Fibroblast of the conjunctiva (primary cell): ENCODE measurements at places on chromosomes 5 and 9.

- DNase-seq: peak; percentile 57
Measured at GRCh38 chr5:172559004-172559932, 81.8 kb upstream of the NEURL1B start.

DNA sequence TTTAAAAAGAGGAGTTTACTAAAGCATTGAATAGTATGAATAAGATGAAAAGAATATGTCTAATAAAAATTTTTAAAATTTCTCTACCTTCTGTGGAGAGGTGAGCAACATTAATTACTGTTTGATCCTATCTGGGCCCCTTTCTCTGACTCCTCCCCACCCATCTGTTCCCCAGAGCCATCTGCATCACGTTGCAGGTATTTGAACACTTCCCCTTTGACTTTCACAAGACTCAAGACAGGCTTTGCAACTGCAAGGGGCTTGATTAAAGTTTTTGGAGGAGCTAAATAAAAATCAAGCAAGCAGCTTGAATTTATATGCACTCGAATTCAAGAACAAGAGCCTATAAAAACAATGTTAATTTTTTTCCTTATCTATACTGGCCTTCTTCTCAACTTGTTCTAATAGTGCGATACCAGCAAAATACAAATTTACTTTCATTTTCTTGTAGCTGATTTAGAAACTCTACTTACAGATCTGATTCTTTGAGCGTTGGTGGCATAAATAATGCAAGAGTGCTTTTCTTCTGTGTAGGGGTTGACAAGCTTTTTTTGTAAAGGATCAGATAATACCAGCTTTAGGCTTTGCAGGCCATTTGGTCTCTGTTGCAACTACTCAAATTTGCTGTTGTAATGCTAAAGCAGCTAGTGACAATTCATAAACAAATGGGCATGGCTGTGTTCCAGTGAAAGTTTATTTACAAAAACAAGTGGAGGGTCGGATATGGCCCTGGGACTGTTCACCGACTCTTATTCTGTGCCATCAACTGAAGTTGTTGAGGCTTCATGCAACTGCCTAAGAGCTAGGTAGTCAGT lies 21.2 kb downstream of the TXNDC8 start:
- DNase-seq: no peak

DNA sequence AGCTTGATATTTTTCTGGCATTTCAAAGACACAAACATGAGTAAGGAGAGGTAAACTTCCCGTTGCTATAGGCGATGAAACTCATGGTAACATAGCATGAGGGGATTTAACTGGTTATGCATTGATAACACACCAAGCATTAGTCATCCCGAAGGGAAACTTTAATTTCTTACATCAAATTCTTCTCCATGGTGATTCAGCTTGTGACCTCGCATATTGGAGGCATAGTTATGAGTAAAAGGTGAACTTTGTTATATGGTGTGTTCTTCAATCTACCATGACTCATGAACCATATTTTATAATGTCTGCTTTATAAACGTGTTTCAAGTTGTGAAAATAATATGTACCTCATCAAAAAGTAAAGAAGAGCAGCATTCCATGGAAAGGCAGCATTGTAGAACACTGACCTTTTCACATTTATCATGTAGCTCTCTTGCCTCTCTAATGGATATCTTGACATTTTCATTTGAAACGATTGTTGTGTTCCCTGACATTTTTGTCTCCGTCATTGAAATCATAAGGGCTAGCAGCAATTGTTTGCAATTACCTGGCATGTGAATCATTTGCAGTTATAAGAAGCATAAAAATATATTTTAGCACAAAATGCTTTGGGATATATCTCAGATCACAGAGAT lies 491.8 kb downstream of the ANXA1 start:
- DNase-seq: peak; percentile 48

DNA sequence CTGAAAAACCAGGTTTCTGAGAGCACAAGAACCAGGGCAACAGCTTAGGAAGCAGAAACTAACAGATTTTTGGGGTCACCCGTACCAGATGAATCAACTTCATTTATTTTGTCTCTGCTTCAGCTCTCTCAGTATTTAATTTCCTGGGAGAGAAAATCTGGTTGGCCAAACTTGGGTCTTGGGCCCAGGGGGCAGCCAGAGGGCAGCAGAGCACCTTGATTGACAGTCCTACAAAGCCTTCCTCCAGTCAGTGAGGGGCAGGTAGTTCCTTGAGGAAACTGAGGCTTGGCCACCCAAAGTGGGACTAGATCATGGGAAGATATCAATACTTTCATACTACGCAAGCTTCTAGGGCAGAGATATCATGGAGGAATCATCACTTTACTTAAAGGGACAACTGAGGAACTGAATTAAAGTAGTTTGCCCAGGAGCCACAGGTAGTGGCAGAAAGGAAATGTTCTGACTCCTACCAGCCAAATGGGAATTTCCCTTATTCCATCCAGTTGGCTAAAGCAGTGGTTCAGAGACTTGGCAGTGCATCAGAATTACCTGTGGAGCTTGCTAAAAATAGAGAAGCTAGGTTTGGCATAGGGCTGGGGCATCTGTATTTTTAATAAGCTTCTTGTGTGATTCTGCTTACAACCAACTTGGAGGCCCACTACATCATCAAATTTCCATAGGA lies 21.5 kb upstream of the ARHGAP26 start:
- no peak for DNase-seq

GRCh38 chr5:139569270-139569955 lies 8.3 kb downstream of the UBE2D2 start:
- DNase-seq: no peak

DNA sequence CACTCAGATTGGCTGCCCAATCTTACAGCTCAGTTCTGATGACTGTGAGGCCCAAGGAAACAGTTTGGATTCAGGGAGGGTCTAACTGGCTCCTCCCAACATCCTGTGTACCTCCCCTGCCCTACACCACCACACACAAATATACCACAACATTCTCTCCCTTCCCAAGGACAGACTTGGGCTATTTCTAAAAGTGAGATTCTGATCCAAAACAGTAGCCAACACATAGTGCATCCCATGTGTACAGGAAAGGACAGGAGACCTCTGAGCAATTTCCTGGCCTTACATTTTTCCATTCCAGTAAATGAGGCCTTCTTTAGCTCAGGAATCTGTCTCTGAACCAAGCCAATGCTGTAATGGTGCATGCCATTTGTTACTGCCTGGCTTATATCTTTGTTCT lies 20.8 kb downstream of the ZNF366 start:
- no peak for DNase-seq

DNA sequence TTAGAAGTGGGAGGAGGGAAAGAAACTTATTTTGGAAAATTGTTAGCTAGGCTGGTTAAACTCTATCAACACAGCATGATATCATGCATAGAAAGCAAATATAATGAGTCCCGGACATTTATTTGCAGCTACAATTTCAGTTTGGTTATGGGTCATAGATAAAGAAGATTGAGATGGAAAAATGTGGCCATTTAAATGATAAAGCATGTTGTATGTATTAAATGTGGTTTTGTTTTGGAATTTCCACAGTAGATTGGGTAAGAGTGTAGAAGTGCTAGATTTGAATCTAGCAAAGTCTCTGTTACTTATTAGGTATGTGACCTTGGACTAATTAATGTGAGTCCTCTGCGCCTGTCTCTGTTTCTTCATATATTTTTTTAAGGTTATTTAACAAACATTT lies 217.4 kb downstream of the KDM4C start:
- DNase-seq: no peak

- DNase-seq: no peak
Measured at GRCh38 chr9:94642501-94642900, 3.2 kb upstream of the FBP1 start.

DNA sequence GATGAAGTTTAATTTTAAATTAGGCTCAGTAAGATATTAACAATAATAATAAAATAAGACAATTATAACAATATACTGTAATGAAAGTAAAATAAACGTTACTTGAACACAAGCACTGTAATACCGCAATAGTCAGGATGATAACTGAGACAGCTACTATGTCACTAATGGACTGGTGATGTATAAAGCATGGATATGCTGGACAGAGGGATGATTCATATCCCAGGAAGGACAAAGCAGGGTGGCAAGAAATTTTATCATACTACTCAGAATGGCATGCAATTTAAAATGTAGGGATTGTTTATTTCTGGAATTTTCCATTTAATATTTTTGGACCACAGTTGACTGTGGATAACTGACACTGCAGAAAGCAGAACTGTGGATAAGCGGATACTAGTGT lies 196.9 kb downstream of the VPS13A start:
- no peak for DNase-seq
